ENCODE measurements at places on chromosomes 13 and 19.
A peak's percentile ranks its signal among the peaks of the same experiment; 100 is the strongest.

GRCh38 chr19:11079999-11080398, 9.3 kb upstream of the LDLR start:
- DNase-seq: no peak

GRCh38 chr13:107977071-107977574, 238.2 kb downstream of the LIG4 start:
- DNase-seq: peak; percentile 12

- no peak for DNase-seq
These were observed 25.8 kb upstream of the TMEM255B start for GRCh38 chr13:113732961-113733950.

DNA sequence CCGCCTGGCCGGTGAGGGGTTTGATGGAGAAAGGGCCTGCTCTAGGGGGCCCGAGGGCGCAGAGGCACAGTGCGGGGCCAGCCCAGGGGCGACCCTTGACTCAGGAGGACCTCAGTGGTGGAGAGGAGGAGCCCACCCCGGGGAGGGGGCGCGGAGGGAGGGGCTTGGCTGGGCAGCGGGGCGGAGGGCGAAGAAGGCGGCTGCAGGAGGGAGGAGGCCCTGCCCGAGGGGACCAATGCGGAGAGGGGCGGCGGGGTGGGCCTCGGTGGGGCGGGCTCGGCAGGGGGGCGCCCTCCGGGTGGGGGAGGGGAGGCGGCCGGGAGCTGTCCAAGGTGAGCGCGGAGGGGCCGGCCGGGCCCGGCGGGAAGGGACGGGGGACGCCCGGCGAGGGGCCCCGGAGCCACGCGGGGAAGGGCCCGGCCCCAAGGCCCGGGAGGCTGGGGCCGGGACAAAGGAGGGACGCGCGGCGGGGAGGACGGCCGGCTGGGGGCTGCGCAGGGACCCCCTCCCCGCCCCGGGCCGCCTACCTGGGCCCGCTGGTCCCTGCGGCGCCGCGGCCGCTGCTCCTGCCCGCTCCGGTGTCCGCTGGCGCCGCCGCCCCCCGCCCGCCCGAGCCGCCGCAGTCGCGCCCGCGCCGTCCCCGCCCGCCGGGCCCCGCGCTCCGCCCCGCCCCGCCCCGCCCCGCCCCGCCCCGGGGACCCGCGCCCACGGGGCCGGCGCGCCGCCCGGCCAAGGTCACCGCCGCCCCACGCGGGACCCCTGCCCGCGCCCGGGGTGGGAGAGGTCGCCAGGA, at the start of gene DIRAS1:
DIRAS1 (minus strand) TSS at position 596 of the 793 bp plus-strand sequence. CDS start 3,566 bp downstream, outside the sequence.
- no peak for DNase-seq

DNA sequence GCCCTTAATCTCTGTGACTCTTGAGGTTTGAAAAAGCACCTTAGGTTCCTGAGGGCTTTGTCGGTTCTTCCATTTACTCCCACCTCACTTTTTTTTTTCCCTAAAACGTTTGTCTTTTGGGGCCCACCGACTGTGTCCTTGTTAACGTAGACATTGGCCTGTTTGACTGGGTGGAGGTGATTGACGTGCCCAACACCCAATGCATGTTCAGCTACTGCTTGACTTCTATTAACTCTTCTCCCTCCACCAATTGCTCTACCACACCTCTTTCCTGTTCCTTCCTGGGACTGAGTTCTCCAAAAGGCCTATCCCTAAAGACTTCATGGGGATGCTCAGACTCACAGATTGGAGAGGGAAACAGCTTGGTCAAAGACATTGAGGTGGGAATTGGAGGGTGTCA, 17.3 kb downstream of the CKM start:
- no peak for DNase-seq

DNA sequence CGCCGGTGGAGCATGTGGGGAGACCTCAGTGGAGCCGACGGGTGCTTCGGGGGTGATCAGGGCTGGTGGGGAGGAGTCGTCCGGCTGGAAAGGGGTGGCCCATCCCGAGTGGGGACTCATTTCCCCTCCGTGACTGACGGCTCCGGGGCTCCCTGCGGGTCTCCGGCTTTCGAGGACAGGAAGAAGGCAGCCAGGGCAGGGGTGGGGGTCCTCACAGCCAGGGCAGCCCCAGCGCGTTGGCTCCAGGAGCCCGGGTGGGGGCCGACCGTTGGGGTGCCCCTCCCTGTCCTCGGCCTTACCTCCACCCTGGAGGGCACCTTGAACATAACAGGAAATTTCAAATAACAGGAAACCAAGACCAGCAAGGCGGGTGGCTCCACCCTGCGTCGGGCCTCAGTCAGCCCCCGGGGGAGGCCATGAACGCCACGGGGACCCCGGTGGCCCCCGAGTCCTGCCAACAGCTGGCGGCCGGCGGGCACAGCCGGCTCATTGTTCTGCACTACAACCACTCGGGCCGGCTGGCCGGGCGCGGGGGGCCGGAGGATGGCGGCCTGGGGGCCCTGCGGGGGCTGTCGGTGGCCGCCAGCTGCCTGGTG, at the start of gene S1PR4:
S1PR4 (plus strand) TSS at position 393 of the 596 bp plus-strand sequence; CDS start at position 417, 24 bp downstream.
- no peak for DNase-seq

DNA sequence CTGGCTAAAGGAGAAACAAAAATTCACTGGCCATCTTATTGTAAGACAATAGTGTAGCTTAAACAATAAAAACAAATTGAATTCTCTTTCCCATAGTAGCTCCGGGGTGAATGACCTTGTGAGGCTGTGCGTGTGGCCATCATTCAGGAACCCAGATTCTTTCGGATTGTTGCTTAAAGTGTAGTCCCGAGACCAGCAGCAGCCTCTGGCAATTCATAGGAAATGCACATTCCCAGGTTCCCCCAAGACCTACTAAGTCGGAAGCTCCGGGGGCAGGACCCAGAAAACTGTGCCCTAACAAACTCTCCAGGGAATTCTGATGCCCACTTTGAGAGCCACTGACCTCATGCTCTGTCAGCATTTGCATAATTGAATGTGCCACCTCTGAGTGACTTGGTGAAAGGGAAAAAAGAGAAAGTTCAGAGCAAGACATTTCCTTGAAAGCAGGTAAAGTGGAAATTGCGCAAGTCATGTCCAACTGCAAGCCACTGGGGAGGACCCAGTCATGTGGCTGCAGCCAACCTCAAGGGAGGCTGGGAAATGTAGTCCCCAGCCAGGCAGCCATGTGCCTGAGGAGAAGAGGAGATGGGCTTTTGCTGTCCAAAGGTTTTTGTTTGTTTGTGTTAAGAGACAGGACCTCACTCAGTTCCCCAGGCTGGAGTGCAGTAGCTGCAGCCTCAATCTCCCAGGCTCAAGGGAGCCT, 50.7 kb upstream of the PNMA8B start:
- peak; percentile 40 for DNase-seq
